ENCODE measurements at places on chromosomes 5 and 9. TPM values are rescaled to one million over a fixed set of nuclear protein-coding genes. Genes with fewer than 3 reads are reported as not detected.

The SEMA4D gene
- total RNA-seq: 65.3 TPM

The GGTA1 gene
- not detected for total RNA-seq

The F2RL2 gene
- 0.16 TPM for total RNA-seq

The LIFR gene
- total RNA-seq: 33.4 TPM

The UNC5A gene
- 2.8 TPM for total RNA-seq

DNA sequence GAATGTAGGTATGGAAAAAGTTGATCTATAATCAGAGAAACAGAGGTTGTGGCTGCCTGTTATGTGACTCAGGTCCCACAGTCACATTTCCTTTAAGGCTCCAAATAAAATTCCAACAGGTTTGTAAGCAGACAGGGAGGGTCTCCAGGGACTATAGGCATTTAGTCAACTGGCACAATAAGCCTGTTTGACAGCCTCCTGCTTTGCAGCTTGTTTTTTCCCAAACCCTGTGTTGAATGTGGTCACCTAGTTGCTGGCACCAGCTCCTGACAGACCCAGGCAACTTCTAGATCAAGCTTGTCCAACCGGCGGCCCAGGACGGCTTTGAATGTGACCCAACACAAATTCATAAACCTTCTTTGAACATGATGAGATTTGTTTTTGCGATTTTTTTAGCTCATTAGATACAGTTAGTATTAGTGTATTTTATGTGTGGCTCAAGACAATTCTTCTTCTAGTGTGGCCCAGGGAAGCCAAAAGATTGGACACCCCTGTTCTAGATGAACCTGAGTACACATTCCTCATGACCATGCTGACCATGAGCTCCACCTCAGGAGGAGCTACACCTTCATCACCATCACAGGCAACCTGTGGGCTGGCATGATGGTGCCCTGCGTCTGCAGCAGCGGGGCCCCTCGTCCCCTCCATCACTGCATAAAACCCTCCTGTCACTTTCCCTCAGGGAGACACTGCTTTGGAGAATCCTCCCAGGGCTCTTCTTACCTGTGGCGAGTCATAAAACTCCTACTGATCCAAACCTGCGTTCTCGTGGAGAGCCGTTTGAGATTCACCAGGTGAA lies 15.7 kb upstream of the GRHPR start:
- DNase-seq: no peak

- DNase-seq: no peak
These were observed 818.0 kb upstream of the ZNF608 start for GRCh38 chr5:125564317-125564975.

DNA sequence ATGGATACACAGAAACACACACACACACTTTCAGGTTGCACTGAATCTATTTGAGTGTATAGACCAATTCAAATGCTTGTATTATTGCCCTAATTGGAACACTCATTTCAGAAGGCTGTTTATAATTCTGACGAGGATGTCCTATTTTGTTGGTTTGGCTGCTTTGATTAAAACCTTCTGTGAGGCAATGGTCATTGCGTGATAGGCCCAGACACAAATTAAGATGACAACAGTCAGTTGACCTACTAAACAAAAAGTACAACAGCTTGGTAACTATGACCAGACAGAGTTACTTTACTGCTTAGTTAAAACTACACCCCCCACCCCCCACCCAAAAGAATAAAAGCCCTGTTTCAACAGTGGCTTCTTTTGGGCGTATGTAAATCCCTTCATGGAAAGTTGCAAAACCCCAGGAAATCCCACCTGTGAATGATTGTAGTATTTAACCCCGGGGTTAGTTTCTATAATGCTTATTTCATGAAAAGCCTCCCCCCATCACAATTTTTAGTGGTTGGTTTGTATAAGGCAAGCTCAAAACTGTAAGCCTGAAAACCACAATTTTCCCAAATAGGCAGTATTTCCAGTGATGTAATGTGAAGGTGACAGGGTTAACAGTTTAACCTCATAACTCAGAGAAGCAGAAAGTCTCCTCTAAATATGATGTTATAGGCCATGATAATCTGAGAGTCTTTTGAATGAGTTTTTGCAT lies 340.8 kb downstream of the FGF10 start:
- DNase-seq: no peak

DNA sequence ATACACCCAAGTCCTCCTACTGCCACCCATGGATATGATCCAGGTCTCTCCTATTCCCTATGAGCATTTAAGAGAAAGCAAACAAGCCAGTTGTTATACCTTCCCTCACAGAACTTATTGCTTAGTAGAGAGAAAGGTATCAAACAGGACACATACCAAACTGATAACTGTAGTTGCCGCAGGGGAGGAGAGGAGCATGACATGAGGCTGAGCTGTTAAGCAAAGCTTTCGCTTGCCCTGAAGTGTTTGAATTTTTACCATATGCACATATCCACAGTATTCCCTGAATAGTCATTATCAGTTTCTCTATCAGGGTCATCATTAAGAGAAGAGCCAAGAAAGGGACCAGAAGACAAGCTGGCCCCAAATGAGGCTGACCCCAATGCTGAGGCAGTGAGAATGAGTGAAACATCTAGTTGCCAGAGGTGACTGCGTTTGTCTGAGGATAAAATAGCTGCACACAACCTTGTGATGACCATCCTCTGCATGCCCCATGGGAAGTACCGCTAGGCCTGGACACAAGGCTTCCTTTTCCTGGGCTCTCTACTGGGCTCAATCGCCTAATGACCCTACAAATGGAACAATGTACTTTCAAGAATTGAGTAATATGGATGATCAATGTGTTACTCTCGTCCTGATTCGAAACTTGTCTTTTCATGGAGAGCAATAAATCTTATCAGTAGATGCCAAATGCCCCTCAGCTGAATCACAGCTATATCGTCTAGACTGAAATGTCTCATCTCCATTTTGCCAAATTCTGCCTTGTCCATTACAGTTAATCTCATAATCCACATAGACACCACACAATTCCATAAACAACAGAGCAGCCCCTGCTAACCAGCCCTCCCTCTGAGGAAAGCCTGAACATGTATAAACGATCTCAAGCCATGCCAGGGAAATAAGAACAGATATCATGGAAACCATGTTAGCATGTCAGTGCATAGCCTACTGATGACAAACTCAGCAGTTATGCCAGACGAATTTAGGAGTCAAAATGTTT lies 4.3 kb upstream of the IFNK start:
- DNase-seq: no peak

DNA sequence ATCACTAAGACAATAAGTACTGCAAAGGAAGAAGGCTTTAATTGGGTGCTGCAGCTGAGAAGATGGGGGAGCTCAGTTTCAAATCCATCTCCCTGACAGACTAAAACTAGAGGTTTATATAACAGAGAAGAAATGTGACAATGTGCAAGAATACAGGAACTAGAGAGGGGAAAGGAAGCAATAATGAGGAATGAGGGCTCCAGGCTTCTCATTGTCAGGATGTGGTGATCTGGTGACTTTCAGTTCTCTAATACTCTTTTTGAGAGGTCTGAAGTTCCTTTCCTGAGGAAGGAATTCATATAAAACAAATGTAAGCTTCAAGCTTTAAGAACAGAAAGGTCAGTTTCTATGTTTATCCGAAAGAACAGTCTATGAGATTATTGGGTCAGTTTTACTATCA lies 42.5 kb upstream of the SPATA31E1 start:
- DNase-seq: no peak

DNA sequence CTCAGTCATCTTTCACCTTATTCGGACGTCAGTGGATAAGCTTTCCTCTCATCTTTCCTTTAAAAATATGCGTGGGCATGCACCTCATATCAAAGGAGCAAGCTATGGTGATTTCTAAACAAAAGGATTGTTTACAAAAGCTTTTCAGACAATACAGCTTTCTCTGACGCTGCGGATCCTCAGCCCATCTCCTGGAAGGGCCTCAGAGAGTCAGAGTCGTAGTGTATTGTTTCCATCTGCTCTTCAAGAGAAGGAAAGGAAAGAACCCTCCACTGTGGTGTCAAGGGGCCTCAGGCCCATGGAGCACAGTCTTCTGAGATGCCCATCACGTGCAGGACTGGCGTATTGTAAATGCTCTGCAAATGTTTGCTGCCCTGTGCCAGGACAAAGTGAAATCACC lies 163.4 kb upstream of the MAP1B start:
- DNase-seq: no peak
